ENCODE measurements at places on chromosomes 5 and 9.
A peak's percentile ranks its signal among the peaks of the same experiment; 100 is the strongest.

- DNase-seq = no peak
These were observed 72.7 kb upstream of the STXBP1 start for GRCh38 chr9:127539259-127539981.

DNA sequence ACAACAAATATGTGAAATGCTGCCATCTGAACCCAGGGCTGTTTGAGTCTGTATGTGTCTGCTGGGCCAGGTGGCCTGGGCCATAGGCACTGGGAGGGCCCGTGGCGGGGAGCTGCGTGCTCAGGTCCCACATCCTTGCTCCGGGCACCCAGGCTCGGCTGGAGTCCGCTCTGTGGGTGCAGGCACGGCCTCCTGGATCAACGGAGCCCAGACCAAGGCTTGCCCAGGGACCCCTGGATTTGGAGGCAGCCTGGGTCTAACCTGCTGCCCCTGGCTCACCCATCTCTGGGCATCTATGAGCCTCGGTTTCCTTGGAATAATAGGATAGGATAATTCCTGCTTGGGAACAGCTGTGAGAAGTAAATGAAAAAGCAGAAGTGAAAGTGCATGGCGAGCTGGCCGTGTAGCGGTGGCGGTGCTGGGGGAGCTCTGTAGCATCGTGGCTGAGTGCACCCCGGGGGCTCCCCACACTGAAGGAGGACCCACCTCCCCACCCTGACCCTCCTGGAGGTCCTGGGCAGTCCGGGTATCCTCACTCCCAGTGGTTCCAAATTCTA is 1.2 kb downstream of the CDHR2 start:
- no peak for DNase-seq

DNA sequence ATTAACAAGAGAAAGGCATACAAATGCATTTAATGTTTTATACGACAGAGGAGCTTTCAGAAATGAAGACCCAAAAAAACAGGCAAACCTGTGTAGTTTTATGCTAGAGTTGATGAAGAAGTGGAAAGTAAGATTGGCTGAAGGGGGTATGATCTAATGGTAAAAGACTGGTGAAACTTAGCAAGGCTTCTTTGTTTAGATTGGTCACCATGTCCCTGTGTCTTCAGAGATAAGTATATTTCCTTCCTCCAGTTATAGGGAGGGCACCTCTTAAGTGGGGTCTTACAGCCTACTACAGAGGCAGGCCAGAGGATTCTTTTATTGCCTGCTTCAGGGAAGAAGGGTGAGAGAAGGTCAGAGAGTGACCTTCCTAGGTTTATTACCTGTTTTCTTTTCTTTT is 56.4 kb downstream of the PRKACG start:
- DNase-seq = no peak

GRCh38 chr5:90640484-90641059 is 82.0 kb downstream of the ADGRV1 start:
- peak; percentile 39 for DNase-seq

- no peak for DNase-seq
These were observed 63.0 kb downstream of the PTTG1 start for GRCh38 chr5:160484678-160485077.

- peak; percentile 47 for DNase-seq
These were observed 68.3 kb downstream of the TARS1 start for GRCh38 chr5:33509036-33509435.

DNA sequence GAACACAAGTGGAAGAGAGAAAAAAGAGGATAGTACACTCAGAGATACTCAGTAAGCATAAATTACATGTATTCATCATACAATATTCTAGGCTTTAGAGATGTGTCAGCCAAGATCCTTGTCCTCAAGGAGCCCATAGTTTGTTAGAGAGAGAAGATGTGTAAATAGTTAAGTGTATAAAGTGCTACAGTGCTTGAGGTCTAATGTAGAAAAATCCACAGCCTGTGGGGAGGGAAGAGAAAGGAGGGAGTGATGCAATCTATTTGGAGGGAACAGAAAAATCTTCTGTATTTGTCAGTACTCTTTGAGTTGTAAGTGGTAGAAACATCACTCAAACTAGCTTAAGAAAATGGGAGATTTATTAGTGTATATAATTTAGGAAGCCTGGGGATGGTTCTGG is 81.9 kb downstream of the PALM2AKAP2 start:
- no peak for DNase-seq

DNA sequence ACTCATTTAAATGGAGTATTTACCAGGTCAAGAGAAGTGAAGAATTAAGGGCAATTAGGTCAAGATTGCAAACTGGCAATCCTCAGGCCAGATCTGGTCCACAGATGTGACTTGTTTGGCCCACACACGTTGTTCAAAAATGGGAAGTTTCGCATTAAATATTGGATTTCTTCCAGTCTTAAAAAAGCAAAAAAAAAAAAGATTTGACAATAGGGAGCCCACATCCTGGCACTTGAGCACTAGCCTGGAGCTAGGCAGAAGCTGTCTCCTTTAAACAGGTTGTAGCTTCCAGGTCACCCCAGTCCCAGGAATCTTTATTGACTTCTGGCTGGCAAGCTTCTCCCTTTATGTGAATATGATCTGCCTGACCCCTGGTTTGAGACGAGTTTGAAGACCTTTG is 520.4 kb downstream of the RAB3C start:
- no peak for DNase-seq

- no peak for DNase-seq
These were observed 11.6 kb upstream of the POMT1 start for GRCh38 chr9:131491001-131491710.

DNA sequence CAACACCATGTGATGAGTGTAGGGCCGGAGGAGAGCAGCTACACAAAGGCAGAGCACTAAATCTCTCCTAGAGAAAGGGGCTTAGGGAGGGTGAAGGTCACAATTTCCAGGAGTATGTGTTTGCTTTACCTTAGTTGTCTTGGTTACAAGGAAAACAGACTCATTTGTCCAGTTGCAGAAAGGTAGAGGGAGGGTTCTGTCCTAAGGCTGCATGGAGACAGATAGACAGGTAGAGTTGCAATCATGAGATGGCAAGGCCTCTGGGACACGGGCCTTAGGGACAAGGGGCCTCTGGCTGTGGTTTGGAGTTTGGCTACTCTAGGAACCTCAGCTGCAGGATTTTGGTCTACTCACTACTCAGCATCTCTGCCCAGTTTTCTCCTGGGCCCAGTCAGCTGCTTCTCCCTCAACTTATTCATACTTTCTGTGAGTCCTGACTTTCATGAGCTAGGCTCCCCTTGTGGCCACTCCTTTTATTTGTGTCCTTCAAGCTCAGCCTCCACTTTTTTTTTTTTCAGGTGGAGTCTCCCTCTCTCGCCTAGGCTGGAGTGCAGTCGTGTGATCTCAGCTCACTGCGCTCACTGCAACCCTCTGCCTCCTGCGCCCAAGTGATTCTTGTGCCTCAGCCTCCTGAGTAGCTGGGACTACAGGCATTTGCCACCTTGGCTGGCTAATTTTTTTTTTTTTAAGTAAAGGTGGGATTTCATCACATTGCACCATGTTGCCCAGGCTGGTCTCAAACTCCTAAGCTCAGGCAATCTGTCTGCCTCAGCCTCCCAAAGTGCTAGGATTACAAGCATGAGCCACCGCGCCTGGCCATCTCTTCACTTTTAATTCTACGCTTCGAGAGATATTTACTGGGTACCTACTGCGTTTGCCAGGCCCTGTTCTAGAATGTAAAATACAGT is 76.6 kb downstream of the PTPDC1 start:
- no peak for DNase-seq

DNA sequence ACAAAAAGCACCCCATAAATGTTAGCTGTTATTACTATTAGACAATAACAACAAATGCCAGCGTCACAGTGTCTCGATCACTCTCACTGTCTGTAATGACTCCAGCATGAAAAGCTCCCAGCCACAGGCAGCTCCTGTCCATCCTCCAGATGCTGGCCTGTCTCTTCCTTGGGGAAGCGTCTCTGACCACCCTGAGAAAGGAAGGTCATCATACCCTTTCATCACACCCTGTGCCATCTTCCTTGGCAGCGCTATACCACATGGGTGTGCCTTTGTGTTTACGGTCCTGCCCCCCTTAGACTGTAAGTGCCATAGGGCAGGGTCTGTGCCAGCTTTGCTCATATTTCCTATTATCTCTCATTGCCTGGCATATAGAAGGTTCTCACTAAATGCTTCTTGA is 90.6 kb downstream of the PRRT1B start:
- no peak for DNase-seq

DNA sequence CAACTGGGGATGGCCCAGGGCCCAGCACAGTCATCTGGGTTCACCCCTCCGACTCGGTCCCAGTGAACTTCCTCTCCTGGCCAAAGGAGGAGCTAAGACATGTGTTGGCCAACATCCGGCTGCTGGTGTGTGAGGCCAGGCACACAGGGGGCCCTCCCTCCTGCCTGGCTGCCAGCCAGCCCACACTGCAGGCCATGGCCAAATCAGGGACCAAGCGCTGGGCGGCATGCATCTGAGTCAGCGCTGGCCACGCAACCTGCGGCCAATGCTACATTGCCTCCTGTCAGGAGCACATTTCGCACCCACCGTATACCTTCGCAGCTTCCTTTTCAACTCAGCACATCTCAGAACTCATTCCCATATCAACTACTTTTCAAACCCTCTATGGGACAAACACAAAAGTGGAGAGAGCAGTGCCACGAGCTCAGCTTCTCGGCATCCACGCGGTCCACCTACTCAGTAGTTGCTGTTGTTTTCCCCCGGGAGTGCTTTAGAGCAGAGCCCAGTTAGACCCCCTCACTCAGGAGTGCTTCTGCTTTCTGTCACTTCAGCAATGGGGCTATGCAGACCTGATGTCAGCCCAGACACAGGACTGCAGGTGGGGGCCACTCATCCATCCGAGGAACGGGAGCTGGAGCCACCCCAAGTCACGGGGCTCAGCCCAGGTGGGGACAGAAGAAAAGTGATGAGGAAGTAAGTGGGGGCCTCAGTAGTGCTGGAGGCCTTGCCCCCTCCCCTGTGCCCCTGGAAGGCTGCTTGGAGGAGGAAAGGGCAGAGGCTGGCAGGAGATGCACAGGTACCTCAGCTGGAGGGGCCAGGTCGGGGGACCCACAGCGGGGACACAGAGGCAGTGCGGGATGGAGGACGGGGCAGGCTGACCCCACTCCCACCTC is 13.9 kb downstream of the NINJ1 start:
- DNase-seq = peak; percentile 98

DNA sequence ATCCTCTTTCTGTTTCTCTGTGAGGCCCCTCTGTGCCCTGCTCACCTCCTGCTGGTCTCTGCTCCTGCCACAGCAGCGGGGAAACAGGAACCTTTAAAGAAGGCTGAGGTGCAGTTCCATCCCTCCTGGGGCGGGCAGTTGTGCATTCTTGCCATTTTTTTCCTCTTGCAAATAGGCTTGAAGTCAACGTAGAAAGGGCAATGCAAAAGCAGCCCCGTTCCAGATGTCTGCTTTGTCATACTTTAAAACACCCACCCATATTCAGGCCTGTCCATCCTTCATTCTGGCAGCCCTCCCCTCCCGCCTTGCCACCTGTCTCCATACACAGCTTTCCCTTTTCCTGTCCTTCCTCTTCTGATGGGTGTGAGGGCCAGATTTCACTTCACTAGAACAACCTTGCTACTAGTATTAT is 65.4 kb upstream of the KLF9 start:
- peak; percentile 98 for DNase-seq

GRCh38 chr9:111668026-111668573 is 6.7 kb downstream of the GNG10 start:
- no peak for DNase-seq

DNA sequence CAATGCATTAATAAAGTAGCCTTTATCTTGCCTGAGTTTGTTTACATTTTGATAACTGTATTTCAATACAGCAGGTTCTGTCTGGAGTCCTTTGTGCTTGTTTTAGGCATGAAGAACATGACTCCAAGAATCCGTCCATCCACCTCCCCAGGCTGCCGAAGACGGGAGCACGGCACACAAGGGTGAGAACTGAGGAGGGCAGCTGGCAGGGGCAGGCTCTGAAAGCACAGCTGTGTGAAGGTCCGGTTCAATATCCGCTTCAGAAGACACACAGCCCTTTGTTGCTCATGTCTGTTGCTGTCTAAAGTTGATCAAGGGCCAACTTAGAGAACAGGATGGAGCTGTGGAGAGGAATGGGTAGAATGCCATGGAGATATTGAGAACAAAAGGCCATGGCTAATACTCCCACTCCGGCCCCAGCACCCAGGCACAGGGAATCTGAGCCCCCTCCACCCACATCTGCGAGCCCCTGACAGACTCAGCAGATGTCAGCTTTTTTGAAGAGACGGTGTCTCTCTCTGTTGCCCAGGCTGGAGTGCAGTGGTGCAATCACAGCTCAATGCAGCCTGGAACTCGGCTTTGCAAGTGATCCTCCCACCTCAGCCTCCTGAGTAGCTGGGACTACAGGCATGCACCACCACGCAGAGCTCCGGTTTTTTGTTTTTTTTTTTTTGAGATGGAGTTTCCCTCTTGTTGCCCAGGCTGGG is 58.5 kb upstream of the GNE start:
- DNase-seq = peak; percentile 48

- DNase-seq = peak; percentile 48
These were observed 218.8 kb downstream of the PRR16 start for GRCh38 chr5:120682851-120683250.

- peak; percentile 76 for DNase-seq
These were observed 133.4 kb downstream of the SLC12A2 start for GRCh38 chr5:128216860-128217531.

DNA sequence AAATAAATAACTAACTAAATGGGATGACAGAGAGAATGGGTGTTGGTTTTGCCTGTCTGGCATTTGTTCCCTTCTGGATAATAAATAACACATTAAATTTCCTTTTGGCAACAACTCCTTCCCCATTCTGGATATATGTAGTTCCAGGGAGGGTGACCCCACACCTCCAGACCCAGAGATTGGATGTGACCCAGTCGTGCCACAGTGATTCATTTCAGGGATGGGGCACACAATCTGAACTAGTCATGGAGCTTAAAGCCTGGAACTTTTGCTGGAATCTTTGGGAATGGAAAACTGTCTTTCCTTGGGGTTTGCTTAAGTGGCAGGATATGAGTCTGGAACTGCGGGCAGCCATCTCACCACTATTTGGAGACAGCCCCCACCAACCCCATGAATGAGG is 11.3 kb downstream of the KLF9 start:
- DNase-seq = no peak

DNA sequence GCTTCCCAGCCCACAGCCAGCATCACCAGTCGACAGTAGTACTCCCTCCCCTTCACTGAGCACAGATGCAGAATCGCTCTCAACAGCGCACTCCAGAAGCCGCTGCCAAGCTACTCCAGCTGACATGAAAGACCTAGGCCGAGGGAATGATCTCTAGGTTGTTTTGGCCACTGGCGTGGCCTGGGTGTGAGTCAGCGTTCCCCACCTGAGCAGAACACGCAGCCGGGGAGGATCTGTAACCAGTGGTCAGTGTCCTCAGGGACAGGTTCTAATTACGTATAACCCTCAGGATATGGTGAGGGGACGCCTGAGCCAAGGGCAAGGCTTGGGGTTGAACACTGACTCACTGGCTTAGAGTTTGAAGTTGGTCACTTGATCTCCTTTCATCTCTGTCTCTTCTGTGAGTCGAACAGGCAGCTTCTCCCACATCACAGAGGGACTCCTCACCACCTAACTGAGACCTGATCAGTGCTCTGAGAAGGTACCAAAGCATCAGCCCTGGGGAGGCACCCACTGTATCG is 76.9 kb upstream of the IL17B start:
- peak; percentile 64 for DNase-seq

All from choroid plexus epithelial cell (primary cell).